ENCODE measurements at places on chromosomes 7 and 10. TPM values are rescaled to one million over a fixed set of nuclear protein-coding genes. Genes with fewer than 3 reads are reported as not detected.

TNS3 gene
- total RNA-seq = 117 TPM

GRCh38 chr10:77664008-77664407 lies 26.4 kb upstream of the KCNMA1 start:
- no peak overlapping the region for H3K27ac ChIP-seq
- no peaks in the 10 kb centered on the region for H3K4me1 ChIP-seq
- no peak for DNase-seq
- H3K27me3 ChIP-seq = no peaks in the 10 kb centered on the region

- no peaks in the 10 kb centered on the region for H3K36me3 ChIP-seq
- H3K27me3 ChIP-seq = no peaks in the 10 kb centered on the region
- no peak overlapping the region for H3K4me3 ChIP-seq
- no peak for DNase-seq
- H3K4me1 ChIP-seq = no peaks in the 10 kb centered on the region
These were observed 260.1 kb downstream of the WDR37 start for GRCh38 chr10:1316121-1316808.

COL13A1 gene
- 13.6 TPM for total RNA-seq

DNA sequence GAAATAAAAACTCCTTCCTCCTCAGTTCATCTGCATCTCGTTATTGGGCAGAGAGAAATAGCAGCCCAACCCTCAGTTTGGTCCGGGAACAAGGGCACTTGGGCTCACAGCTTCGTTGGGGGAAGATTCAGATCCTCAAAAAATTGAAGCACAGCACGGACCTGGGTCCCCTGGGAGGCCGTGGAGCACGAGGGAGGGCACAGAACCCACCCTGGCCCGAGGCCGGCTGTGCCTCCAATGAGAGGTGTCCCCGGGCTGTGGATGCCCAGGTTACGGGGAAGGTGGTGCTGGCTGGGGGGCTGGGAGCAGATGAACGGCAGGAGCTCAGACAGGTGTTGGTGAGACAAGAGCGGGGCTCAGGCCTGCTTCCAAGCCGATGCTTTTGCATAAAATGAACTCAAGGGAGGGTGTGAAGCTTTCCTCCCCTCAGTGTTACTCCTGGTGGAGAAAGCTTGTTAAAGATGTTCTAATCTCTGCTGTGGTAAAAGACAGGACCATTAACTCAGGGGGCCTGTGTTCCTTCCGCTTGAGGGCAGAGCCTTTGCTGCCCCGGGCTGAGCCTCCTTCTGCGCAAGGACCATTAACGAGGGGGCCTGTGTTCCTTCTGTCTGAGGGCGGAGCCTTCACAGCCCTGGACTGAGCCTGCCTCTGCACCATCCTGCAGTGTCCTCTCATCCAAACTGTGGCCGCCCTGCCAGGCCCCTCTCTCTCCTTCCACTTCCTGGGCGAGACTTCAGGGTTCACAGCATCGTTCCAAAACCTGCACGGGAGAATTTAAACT lies 302.2 kb downstream of the ADARB2 start:
- H3K4me3 ChIP-seq = no peak overlapping the region
- no peak overlapping the region for H3K27ac ChIP-seq
- no peaks in the 10 kb centered on the region for H3K27me3 ChIP-seq

- H3K27ac ChIP-seq = peak overlapping the region; percentile 46
- H3K27me3 ChIP-seq = no peaks in the 10 kb centered on the region
- peak; percentile 52 for DNase-seq
- no peaks in the 10 kb centered on the region for H3K4me1 ChIP-seq
These were observed 704 bp upstream of the ERLIN1 start for GRCh38 chr10:100186253-100187212.

DNA sequence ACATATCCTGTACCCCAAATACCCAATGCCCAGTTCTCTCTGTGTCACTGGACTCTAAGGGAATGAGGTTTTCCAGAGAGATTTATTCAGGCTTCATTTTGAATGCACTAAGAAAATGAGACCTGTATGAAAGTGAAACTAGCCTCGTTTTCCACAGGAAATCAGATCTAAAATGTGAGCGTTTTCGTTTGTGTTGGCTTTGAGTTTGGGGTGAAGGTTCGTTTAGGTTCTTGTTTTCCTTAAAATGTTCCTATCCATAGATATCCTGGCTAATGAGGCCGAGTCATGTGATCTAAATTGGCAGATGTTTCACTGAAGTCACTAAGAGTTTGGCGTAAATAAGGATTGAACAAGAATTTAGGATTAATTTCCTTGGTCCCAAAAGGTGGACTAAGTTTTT lies 90.9 kb upstream of the BMPER start:
- no peaks in the 10 kb centered on the region for H3K36me3 ChIP-seq
- peak overlapping the region; percentile 64 for H3K4me3 ChIP-seq
- no peak overlapping the region for H3K27ac ChIP-seq
- H3K4me1 ChIP-seq = peaks cover 3% of the 10 kb centered on the region
- no peak for DNase-seq

DNA sequence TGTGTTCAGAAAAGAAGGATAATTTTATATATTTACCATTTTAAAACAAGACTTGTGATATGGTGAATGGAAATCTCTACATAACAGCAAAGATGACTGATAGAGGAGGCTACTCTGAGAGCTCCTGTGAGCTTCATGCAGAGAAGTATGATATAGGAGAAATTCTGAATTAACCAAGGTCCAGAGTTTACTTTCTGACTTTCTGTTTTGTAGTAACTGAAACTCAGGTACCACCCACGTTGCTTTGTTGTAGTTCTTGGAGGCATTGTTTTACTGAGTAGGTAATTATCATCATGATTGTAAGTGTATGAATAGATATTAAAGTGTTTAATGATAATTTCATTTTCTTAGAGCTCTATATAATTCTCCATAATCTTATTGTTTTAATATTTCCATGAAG lies 18.0 kb upstream of the SFR1 start:
- H3K4me3 ChIP-seq = no peak overlapping the region
- H3K36me3 ChIP-seq = no peaks in the 10 kb centered on the region
- peaks cover 11% of the 10 kb centered on the region for H3K4me1 ChIP-seq
- H3K27me3 ChIP-seq = no peaks in the 10 kb centered on the region

DNA sequence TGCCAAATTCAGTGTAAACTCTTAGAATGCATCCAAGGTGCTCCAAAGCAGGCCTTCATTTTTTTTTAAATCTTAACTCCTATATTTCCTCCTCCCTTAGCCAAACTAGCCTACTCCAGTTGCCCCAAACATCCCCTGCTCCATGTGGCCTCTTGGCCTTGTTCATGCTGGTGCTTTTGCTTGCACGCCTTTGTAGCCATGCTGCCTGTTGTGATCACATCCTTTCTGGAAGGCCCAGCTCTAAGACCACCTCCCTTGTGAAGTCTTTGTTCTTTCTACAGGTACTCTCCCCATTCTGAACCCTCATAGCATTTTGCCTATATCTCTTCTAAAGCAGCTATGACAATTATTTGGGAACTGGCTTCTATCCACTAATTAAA lies 375.3 kb upstream of the NFE2L3 start:
- DNase-seq = no peak
- no peak overlapping the region for H3K4me3 ChIP-seq
- H3K4me1 ChIP-seq = no peaks in the 10 kb centered on the region

DNA sequence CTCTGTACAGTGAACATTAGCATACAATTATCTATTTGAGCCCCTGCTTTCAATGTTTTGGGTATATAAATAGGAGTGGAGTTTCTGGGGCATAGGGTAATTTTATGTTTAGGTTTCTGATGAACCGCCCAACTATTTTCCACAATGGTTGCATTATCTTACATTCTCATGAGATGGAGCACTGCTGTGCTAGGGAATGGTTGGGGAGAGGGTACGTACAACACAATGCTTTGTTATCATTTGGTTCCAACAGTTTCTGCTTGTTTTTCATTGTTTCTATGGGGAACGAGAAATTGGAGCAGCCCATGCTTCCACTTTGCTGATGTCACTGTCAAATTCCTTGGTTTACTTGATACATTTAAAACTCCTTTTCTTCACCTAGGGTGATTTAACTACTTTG lies 1115.3 kb downstream of the REEP3 start:
- H3K4me3 ChIP-seq = no peak overlapping the region
- no peaks in the 10 kb centered on the region for H3K4me1 ChIP-seq
- H3K27me3 ChIP-seq = no peaks in the 10 kb centered on the region
- H3K36me3 ChIP-seq = no peaks in the 10 kb centered on the region

DOCK4 gene
- 34.2 TPM for total RNA-seq

DNA sequence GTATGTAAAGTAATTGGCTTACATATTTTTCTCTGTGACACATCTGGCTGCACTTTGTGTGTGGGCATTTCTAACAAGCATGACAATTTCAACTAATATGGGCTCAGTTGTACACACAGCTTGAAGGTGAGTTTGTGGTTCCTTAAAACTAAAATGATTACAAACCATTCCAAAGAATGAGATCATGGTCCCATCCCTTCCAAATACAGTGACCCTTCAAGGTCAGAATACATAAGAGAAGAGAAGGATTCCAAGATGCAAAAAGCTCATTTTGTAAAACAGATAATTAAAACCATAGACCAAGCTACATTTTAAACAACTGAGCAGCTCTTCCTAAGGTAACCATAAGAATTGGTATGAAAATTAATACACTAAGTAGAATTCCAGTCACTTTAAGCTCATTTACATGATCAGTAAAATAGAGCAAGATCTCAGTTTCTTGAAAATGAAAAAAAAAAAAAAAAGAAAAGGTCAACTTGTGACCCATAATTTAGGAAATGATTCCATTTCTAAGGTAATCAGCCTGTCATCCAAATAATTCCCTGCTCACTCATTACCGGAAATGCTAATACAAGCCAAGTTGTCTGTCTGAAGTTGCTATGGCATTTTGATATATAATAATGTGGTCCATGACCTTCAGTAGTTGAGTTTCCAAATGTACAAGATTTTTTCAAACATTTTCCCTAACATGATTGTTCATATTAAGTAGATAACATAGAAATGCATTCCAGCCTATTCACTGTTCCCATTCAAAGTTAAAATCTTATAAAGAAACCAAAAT lies 688.5 kb downstream of the PARD3 start:
- no peak for DNase-seq
- H3K4me1 ChIP-seq = no peaks in the 10 kb centered on the region
- no peaks in the 10 kb centered on the region for H3K36me3 ChIP-seq

AEBP1 gene
- total RNA-seq = 856 TPM

DNA sequence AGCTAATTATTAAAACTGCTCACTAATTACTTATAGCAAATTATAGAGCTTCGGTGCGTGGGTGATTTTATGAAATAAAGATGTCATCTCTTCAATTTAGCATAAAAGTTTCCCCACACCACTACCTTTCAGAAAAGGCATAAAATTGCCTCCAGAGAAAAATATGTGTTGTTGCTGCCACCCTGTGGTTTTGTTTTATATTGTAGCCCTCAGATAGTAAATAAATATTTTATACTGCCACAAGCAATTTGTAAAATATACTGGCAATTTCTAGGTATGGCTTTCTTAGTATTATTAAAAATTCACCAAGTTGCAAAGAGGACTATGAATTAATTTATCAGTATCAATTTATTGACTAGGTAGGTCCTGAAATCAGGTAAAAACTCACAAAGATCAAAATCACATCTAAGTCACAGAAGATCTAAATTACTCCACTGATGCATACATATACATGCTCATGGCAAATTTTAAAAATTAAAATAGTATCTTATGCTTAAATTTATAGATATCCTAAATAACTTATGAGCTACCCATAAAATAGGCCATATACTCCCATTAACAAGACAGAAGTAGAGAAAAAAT lies 26.5 kb downstream of the ASNS start:
- H3K27ac ChIP-seq = no peak overlapping the region
- no peak overlapping the region for H3K4me3 ChIP-seq
- no peak for DNase-seq
- no peaks in the 10 kb centered on the region for H3K4me1 ChIP-seq

- no peak for DNase-seq
- H3K27ac ChIP-seq = no peak overlapping the region
- peaks cover 8% of the 10 kb centered on the region for H3K4me1 ChIP-seq
These were observed 224.7 kb downstream of the INHBA start for GRCh38 chr7:41478187-41478586.

DNA sequence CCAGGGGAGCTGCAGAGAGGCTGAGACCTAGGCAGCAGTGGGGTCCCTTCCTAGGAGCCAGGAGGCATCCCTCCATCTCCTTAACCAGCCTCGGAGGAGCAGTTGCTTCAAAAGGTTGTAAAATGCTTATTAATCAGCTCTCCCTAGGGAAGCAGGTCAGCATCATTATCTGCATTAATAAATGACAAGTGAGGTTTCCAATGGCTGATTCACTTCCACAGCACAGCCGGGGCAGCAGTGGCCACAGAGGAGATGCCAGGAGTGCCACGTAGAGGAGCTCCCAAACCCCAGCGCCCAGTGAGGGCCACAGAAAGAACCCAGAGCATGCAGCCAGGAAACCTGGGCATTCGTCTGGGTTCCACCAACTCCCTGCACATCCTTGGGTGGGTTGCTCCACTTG lies 8.2 kb upstream of the NPFFR1 start:
- no peaks in the 10 kb centered on the region for H3K27me3 ChIP-seq
- H3K36me3 ChIP-seq = no peaks in the 10 kb centered on the region
- no peak overlapping the region for H3K4me3 ChIP-seq
- no peaks in the 10 kb centered on the region for H3K4me1 ChIP-seq
- H3K27ac ChIP-seq = no peak overlapping the region
- DNase-seq = no peak

- H3K4me3 ChIP-seq = no peak overlapping the region
- no peaks in the 10 kb centered on the region for H3K4me1 ChIP-seq
- no peaks in the 10 kb centered on the region for H3K36me3 ChIP-seq
- no peak overlapping the region for H3K27ac ChIP-seq
These were observed 58.3 kb downstream of the VIPR2 start for GRCh38 chr7:159086301-159086925.

CUBN gene
- 5.2 TPM for total RNA-seq

TMED4 gene
- 62.2 TPM for total RNA-seq

- no peak for DNase-seq
- no peaks in the 10 kb centered on the region for H3K27me3 ChIP-seq
- no peaks in the 10 kb centered on the region for H3K36me3 ChIP-seq
- H3K4me1 ChIP-seq = no peaks in the 10 kb centered on the region
- no peak overlapping the region for H3K27ac ChIP-seq
These were observed 18.7 kb upstream of the ARHGAP12 start for GRCh38 chr10:31947144-31947926.

DNA sequence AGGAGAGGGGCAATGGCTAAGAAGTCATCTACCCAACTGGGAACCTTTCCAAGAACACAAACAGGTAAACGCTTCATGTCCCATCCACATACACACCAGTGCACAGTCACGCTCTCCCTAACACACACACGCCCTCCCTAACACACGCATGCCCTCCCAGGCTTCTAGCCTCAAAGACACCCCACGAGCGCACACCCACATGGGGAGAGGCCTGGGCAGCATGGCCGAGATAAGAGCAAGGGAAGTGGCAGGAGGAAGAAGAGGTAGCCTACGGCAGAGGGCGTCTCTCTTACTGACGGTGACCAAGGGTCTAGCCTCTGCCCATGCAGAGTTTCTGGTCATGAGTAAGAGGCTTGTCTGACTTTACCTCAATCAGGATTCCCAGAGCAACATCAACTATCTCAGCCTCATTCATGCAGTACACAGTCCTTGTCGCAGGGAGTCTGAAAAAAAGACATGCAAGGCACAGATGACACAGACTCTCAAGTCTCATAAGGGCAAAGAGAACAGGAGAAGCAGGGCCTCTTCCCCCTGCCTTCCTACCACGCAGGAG lies 3.1 kb downstream of the CYREN start:
- no peaks in the 10 kb centered on the region for H3K27me3 ChIP-seq
- no peak overlapping the region for H3K4me3 ChIP-seq
- no peak for DNase-seq
- H3K27ac ChIP-seq = no peak overlapping the region

GRCh38 chr7:12553416-12553815 lies 17.1 kb upstream of the SCIN start:
- H3K27ac ChIP-seq = no peak overlapping the region
- H3K27me3 ChIP-seq = no peaks in the 10 kb centered on the region
- no peaks in the 10 kb centered on the region for H3K4me1 ChIP-seq

RNF133 gene
- 1.7 TPM for total RNA-seq

UPK3BL2 gene
- 19.5 TPM for total RNA-seq

WEE2 gene
- not detected for total RNA-seq

Measured in aorta (tissue), 5 donors.